GM12892 (cell line): ENCODE measurements at places on chromosomes 2 and 18.

DNA sequence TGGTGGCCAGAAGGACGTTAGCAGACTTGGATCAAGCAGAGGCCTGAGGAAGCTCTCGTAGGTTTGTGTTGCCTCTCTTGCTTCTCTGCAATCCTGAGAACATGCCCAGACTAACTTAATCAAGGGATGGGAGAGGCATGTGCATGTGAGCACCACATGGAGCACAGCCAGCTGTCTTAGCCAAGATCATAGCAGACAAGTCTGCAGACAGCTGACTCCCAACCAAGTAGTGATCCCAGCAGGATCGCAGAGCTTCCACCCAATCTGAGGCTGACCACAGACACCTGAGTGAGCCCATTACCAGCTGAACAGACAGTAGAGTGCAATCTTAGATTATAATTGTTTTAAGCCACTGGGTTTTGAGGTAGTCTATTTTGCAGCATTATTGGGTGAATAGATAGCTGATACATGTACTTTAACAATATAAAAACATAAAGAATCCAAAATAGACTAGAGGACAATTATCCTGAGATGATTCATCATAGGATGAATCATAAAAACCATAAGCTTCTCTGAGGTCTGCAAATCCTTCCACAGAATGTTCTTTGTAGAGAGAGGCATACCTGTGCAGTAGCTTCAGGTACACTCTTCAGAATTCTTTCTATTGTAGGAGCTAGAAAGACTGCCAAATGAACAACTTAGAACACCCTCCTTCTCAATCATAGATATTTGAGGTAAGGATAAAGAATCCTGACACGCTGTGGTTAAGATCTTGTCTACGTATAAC is 25.2 kb upstream of the FAM110C start:
- DNase-seq, result no peak

DNA sequence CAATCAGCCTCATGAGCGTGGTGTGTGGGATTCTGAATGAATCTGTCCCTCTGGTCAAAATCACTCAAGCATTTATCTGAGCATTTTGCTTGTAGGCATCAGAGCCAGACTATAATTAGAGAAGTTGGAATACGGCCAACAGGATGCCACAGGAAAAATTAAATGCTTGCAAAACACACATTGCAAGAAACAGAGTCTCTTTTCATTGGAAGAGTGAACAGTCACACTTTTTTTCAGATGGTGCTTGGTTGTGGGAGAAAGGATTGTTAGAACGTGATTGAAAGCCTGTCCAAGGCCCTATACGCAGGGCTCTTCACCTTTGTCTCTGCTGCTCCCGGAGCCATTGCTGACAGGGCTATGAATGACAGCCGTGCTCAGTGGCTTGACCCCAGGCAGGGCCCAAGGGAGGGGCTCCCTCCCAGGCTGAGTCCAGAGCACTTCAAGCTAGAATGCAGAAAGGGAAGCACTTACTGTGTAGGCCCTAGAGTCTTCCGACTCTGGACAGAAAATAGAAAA is 59.8 kb downstream of the SNTG2 start:
- DNase-seq, result no peak

GRCh38 chr2:84283506-84283905 is 175.6 kb downstream of the SUCLG1 start:
- no peak for DNase-seq

- no peak for DNase-seq
Measured at GRCh38 chr18:79218605-79219190, 149.5 kb downstream of the ATP9B start.

DNA sequence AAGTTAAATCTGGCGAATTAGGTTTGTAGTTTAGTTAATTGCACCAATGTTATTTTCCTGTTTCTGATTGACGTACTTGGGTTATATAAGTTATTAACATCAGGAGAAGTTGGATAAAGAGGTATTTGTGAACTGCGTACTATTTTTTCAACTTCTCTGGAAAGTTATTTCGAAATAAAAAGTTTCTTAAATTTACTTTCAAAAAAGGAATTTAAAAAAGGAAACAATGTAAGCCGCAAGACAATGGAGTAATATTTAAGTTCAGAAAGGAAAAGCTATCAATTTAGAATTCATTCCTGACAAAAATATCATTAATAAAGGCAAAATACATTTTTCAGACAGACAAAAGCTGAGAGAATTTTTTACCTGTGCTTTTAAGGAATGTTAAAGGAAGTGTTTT is 47.7 kb downstream of the RAB10 start:
- DNase-seq, result no peak

DNA sequence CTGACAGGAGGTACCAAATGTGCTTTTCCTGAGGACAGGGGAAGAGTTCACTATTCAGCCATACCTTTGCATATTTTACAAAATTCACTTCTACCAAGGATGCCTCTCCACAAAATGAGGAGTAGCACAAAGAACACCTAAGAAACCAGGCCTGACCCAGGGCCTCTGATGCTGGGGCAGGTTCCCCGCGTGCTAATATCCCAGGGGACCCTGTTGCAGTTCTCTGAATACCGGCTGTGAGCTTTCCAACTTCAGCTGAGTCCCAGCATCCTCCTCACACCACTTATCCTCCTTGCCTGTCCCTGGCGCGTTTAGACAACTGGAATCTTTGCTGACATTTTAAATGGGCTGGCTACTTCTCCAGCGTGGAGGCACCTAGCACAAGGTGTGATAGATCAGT is 142.3 kb downstream of the BCL2 start:
- DNase-seq, result no peak

GRCh38 chr2:99278793-99279291 is 22.2 kb downstream of the LYG1 start:
- DNase-seq, result no peak

DNA sequence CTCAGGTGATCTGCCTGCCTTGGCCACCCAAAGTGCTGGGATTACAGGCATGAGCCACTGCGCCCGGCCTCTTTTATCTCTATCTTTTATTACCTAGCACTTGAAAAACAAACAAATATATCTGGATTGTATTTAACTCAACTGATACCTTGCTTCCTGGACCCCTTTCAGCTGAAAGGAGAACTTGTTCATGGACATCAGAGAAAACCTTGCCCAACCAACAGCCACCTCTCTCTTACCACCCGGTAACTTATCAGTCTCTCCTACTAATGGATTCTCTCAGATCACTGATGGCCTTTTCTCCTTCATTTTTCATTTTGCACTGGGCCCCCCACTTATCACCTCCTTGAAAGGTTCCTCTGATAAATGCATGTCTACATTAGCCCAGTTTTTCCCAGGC is 6.7 kb downstream of the RETSAT start:
- no peak for DNase-seq

GRCh38 chr2:50746526-50746925 is 285.4 kb downstream of the NRXN1 start:
- no peak for DNase-seq

DNA sequence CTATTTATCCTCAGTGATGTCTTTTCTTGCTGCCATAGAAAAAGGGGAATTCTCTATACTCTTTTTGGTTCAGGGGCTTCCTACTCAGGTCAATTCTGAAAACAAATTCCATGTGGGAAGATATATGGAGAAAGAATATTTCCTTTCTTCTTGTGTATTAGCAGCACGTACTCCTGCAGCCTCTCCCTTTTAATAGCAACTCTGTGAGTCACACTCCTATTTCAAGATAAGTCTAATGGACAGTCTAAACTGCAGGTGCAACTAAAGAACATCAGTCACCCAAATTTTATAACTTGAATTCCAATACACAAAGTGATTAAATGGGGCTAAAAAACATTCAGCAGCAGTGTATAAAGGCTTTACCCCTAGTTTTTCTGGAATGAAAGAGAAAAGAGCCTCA is 942.2 kb downstream of the CNTNAP5 start:
- DNase-seq, result no peak

GRCh38 chr2:26710743-26711456 is 18.4 kb downstream of the KCNK3 start:
- no peak for DNase-seq

GRCh38 chr2:101419096-101419663 is 31.9 kb upstream of the CREG2 start:
- DNase-seq, result peak; percentile 40

DNA sequence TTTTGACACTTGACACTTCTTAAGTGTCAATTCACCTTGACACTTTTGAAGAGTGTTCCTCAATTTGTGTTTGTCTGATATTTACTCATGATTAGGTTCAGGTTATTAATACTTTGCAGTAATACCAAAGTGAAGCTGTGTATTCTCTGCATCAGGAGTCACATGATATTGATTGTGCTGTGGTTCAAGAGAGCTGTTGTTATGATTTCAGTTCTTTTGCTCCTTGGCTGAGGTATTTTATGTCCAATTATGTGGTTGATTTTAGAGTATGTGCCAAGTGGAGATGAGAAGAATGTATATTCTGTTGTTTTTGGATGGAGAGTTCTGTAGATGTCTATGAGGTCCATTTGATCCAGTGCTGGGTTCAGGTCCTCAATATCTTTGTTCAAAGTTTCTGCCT is 17.2 kb downstream of the EHBP1 start:
- no peak for DNase-seq

DNA sequence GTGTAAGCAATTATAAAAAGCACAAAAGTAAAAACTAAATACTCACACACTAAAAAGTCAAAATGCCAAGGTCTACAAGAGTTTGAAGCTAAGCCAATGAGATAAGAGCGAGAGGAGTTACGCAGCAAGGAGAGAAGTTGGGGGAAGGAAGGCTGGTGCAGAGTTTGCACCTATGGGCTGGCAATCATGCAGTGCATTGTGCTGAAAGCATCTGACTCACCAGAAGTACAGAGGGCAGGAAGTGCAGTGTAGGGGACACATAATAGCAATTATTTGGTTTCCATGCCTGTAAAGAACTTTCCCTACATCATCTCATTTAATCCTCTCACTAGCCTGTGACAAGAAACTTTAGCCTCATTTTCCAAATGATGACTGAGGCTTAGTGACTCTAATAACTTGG is 142.7 kb upstream of the KYNU start:
- no peak for DNase-seq

DNA sequence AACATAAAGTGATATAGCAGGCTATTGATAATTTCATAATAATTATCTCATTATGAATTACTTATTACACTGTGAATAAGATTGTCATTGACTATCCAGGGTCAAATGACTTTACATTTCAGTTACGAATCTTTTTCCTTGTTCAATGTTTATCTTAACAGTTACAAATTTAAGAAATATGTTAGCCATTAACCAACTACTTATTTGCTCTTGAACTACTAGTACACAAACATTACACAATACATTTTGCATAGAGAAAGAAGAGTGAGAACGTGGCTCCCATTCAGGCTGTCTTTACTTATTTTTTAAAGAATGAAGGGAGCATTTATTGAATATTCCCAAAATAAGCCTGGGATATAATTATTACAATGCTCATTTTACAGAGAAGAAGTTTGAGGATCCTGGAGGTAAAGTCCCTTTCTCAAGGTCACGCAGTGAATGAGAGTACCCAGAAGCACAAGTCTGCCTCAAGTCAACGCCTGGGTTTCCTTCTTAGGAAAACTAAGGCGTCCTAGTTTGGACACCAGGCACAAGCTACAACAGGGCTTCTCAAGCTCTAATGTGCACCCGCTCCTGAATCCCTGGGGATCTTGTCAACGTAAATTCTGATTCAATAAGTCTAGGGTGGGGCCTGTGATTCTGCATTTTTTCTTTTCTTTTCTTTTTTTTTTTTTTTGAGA is 164.2 kb downstream of the FIGN start:
- DNase-seq, result no peak

- no peak for DNase-seq
Measured at GRCh38 chr2:76448956-76449355, 738.2 kb upstream of the GCFC2 start.

GRCh38 chr2:58601017-58601416 is 359.9 kb upstream of the FANCL start:
- DNase-seq, result no peak
